Activated T-cell treated with anti-CD3 and anti-CD28 coated beads, Interleukin-2, amount 50 U/mL, for 1 hour (primary cell): ENCODE measurements at places on chromosomes 7 and 10.

DNA sequence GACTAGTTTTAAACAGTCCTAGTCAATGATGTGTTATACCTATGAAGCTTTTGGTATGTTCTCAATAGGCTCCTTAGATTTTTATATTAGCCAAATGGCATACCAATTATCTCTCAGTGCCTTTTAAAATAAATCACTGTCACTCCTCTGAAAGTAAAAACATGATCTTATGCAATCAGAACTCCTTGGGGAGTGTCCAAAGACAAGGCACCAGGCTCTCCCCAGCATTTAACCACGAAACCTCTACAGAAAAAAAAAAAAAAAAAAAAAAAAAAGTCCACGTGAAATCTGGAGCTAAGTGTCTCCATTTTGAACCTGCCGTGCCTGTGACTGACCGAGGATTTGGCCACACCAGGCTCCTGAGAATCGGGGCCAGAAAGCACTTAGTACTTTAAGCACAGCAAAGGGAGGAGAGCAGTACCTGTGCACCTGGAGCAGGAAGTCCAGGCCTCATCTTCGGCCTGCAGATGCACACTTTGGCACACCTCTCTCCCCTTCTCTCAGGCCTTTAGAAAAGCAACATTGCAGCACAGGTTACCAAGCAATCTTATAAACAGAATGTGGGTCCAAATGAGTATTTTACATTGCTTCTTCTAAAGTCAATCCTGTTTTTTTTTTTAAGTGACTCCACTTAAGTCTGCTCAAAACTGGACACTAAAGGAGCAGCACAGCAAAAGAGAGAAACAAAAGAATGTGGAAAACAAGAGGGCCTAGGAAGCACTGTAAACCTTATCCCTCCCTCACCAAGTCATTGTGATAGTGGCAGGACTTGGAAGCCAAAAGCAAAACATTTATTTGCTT lies 1.5 kb downstream of the FAM13C start:
- no peak for DNase-seq

- peak; percentile 13 for DNase-seq
These were observed 55.7 kb upstream of the ANTXRL start for GRCh38 chr10:46231087-46231486.

- no peak for DNase-seq
These were observed 223.6 kb upstream of the SEMA3E start for GRCh38 chr7:83872501-83872900.

DNA sequence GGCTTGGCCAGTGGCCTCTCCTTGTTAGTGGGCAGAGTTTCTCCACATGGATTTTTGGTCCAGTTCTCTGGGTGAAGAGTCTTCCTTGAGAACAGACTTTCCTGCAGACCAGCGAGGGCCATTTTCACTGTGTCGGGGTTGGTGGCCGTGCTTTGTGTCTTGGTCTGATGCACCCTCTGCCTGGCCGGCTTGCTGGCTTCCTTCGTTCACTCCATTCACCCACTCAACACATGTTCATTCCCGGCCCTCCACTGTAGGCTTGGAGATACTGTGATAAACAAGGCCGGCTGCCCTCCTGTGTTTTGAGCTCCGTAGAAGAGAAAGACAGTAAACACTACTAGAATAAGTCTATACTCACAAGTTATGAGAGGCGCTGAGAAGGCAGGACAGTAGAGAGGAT lies 76.8 kb upstream of the BTBD16 start:
- no peak for DNase-seq

DNA sequence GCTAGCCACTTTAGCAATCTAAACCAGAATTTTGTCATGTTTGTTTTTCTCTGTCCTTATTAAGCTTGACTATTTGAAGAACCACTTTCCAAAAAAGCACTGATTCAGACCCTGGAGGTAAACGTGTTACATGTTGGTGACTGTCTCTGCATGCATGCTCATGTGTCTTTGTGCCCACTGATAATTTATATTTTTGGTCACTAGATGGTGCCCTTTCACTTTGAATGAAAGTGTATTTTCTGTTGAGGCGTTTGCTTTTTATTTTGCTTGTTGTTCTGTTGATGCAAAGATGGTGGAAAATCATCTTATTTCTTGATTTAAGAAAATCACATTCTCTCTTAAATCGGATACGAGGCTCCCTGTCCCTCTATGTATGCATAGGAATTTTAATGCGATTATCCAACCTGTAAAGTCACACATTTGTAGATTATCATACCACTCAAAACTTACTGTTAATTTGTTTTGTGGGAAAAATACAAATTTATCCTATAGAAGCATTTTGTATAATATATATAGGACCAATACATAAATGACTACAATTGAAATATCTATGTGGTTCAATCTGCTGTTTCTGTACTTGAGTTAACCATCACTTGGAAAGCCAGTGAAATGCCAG lies 269.3 kb downstream of the BICC1 start:
- no peak for DNase-seq

DNA sequence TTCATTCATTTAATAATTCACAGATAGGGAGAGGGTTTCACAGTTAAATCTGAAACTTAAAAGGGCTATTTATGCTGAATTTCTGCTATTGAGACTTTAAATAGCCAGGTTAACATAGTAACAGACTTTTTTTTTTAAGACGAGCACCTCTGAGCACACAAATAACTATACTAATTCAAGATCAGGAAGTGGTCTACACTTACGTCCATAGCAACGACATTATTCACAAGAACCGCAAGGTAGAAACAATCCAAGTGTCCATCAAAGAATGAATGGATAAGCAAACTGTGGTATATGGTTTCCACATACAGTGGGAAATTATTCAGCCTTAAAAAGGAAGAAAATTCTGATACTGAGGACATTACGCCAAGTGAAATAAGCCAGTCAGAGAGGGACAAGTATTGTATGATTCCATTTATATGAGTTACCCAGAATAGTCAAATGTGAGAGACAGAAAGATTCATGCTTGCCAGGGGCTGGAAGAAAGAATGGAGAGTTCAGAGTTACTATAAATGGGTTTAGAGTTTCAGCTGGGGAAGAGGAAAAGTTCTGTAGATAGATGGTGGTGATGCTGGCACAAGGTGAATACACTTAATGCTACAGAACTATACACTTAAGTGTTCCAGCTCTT lies 140.3 kb upstream of the LAMB4 start:
- no peak for DNase-seq

DNA sequence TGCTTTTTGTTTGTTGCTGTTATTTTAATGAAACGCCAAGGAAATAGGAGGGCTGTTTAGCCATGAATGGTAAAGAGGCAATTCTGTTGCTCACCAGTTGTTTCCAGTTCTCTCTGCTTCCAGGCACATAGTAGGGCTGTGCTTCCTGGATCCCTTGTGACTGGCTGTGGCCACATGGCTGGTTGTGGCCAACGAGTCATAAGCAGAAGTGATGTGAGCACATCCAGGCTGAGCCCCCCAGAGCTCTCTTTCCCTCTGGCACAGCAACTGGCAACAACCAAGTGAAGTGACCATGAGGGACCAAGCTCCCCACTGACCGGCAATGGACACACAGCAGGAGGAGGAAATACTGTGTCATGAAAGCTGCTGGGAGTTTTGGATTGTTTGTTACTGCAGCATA lies 10.3 kb downstream of the GRID1 start:
- no peak for DNase-seq

DNA sequence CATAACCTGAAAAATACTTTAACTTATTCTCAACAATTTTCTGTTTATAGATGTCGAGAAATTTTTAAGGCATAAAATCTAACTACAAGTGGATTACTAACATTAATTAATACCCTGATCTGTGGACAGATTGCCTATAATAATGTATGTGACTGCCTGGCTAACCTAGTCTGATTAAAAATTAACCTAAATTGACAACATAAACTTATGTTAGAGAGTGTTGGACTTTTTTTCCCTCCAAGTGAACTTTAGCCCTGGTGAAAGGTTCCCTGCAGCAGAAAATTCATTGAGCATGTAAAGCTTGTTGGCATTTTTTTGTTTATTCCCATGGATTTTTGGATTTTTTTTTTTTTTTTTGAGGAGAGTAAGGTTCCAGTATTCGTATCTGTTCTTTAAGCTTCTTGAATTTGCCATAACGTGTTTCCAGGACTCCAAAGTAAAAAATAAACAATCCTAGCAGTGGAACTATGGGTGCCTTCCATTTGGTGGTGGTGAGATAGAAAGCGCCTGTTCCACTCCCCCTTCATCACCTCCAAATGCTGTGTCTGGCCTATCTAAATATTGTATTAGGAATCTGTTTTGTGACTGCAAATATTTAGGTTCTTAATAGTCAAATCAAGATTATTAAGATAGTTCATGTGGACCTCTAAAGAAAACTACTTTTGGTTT lies 36.1 kb downstream of the NET1 start:
- no peak for DNase-seq

GRCh38 chr7:30922596-30922995 lies 10.9 kb downstream of the AQP1 start:
- no peak for DNase-seq
